Bronchial epithelial cell (primary cell): ENCODE measurements at places on chromosomes 5 and 9. TPM values are rescaled to one million over a fixed set of nuclear protein-coding genes. Genes with fewer than 3 reads are reported as not detected.

The NTNG2 gene
- under 0.01 TPM in 1 of 2 replicates, not detected in the other for total RNA-seq

The FOXI1 gene
- total RNA-seq, result not detected in 2 replicates

DNA sequence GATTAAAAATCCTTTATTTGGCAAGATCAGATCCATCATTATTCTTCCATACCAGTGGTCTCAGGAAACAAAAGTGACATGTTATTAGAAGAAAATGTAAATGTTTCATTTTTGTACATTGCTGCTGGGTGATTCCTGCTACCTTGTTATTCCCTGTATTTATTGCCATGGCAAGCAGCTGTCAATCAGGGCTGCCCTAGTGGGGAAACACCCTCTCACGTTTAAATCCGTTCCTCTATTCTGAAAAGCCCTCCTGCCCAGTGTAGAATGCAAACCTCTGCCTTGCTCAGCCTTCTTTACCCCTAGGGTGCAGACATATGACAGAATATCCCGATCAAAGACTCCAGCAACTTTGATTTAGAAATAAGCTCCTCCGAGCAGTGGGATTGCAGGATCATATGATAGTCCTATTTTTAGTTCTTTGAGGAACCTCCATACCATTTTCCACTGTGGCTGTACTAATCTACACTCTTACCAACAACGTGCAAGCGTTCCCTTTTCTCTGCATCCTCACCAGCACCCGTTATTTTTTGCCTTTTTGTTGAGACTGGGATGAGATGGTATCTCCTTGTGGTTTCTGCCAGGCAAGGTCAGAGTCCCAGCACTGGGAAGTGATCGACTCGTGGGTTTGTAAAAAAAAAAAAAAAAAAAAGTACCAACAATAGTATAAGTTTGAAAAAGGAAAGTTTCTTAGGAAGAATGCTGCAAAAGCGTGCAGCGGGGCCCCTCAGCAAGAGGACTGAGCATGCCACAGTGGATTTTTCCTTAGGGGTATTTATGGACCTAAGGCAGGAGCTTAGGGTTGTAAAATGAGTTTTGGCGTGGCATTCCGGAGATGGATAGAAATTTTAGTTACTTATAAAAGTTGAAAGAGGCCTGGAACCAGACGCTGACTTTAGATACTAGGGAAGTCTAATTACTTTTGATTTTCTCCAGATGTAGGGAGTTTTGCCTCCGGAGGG, 66.7 kb downstream of the HRH2 start:
- no peak for DNase-seq

- DNase-seq, result peak; percentile 93
Measured at GRCh38 chr9:127278372-127278771, 13.8 kb downstream of the GARNL3 start.

The PPP1R26 gene
- total RNA-seq, result 25.9 and 27.9 TPM in 2 replicates

DNA sequence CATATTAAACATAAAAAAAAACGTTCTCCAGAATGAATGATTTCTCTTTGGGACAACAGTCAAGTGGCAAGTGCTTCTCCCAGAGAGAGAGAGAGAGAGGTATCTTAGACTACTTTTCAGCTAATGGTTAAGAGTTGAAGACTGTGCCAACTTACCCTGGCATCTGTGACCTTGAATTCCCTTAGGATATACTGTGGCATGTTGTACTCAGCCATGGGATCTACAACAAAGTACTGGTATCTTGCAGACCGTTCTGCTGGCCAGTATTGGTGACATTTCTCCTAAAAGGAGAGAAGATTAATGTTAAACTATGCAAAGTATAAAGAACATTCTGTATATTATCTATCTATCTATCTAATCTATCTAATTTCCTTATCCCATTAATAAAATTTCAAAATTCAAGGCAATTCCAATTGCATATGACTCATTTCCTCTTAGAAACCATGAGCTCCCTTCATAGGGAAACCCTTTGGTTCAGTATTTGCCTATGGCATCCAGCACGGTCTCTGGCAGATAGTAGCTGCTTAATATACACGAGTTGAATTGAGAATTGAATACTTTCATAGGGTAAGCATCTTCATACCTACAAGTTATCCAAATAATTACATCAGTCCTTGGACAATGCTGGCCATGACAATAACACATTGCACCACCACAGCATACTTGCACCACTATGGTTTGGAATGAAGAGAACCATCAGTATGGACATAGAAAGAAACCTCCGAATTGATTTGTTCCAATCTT, 539.4 kb upstream of the DMAC1 start:
- DNase-seq, result no peak

The GNPDA1 gene
- total RNA-seq, result 40.1 and 67.1 TPM in 2 replicates

DNA sequence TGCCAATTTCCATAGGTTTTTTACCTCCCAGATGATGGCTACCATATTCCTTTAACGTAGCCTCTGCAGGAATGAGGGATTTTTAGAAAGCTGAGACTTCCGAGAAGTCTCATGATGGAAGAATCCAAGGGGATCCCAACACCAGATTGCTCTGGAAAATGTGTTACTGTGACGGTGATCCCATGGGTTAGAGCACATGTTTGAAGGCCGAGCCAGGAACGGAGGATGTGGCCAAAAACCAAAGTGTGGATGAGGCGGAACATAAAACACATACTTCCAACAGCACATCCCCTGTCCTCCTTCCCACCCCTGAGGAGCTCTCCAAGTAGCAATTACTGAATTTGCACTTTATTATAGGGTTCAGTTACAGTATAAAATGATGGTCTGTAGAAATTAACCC, 82.6 kb downstream of the GPR21 start:
- no peak for DNase-seq

- DNase-seq, result no peak
Measured at GRCh38 chr9:116639251-116639741, 47.8 kb upstream of the TRIM32 start.

GRCh38 chr5:120843390-120843980, 379.4 kb downstream of the PRR16 start:
- no peak for DNase-seq

The PCDHGB1 gene
- under 0.01 and 0.26 TPM in 2 replicates for total RNA-seq

The ACER2 gene
- 5.8 and 5.9 TPM in 2 replicates for total RNA-seq

DNA sequence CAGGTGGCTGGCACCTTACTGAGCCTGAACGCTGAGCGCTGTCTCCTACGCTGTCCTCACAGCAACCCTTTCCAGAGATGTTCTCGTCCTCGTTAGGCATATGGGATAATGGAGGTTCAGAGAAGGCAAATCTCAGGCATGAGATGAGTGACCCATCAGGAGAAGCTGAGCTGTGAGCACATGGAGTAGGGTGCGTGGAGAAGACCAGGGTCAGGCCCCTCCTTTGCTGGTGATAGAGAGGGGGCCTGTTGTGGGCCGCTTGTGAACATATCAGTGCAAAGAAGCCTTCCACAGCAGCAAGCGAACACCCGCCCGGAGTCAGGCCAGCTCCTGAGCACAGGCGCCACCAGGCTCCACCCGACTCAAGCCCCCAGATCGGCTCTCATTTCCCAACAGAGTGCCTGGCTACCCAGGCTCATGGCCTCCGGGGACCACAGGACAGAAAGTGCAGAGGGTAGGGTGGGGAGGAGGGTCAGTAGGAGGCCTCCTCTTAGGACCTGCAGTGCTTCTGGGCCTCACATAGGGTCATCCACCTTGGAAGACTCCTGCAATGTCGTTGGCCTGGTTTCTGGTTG, 15.0 kb upstream of the TIFAB start:
- no peak for DNase-seq

The CNTNAP3 gene
- total RNA-seq, result 9.1 and 11.6 TPM in 2 replicates

GRCh38 chr5:60826653-60827052, 17.4 kb downstream of the ELOVL7 start:
- DNase-seq, result no peak

DNA sequence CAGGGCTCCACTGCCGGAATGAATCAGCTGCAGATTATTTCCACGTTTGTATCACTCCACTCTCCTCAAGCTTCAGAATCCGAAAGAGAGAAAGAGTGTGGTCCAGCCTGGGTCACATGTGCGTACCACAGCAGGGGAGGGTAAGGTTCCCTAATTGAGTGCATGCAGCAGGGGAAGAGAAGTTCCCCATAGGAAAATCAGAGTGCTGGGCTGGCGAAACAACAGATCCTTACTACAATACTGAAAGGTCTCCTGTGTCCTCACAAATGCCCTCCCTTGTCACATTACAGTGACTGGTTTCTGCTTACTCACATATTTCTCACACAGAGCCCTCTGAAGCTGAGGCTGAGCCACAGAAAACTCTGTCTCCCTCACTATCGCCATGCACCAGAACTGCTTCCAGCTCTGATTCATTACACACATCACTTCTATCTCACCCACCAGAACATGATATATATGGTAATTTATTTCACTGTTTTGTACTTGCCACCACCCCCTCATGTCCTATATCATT, 532.2 kb upstream of the TUSC1 start:
- DNase-seq, result no peak

DNA sequence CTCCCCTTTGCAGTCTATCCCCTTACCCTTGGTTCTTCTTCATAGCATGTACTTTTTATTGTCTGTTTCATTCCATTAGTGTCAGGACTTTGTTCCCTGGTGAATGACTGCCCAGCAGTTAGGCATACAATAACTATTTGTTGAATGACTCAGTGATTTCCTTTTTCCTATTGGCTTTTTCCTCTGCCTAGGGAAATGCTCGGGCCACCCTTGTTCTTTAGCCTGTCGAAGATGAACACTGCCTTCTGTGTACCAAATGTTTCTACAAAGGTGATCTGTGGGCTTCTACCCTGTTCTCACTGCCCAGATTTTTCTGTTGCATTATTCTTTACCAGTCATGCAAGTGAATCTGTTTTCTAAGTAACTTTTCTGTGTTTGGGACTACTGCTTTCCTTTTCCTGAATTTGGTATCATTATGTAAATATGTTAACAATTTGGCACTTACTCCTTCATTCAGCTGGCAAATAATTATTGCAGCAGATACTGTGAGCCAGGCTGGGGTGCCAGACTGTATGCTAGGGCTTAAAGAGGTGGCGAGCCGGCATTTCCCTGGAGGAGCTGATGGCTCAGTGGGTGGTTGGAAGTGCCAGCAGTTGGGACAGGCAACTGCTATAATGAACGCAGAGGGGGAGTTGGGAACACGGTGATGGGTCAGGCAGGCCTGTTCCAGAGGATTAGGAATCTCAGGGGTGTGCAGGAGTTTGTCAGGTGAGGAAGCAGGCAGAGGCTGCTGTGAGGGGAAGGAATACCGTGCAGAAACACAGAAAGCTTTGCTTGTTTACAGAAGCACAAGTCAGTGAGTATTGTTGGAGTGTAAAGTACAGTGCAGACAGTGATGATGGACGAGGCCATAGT, 30.6 kb downstream of the KDM4C start:
- peak; percentile 66 for DNase-seq

DNA sequence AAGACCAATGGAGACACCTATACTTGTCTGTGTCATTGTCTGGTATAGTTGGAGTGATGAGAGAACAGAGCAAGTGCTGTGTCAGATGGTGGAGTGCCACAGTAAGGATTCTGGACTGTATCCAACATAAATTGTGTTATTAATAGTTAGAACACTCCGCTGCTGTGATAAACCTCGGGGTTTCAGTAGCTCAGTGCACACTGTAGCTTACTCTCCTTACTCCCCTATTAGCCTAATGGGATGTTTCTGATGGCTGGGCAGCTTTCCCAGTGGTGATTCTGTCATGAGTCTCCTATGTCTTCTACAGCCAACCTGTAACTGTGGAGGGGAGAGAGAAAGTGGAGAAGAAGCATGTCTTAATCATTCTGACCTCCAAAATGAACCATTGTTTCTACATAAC, 127.6 kb upstream of the PTCH1 start:
- no peak for DNase-seq

The FAM153A gene
- 0.26 and 0.64 TPM in 2 replicates for total RNA-seq

DNA sequence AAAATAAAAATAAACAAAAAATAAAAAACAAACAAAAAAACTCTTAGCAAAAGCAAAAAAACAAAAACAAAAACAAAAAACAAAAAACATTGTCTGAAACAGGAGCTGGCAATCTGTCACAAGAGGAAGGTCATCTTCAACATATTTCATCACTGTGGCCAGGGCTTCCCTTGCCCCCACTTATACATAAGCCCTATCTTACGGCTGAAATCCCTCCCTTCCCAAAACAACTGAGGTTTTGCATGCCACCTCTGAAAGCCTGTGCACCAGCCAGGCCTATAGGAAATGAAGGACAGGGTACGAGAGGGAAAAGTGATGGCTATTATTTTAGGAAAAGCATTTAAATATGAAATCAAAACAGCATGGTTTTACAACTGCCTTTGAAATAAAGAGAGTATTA, 10.8 kb downstream of the MTMR12 start:
- no peak for DNase-seq

- DNase-seq, result no peak
Measured at GRCh38 chr5:162931501-162931900, 505.9 kb upstream of the CCNG1 start.

The FLT4 gene
- total RNA-seq, result under 0.01 TPM in 1 of 2 replicates, not detected in the other

The TAL2 gene
- total RNA-seq, result 0.26 TPM in 1 of 2 replicates, not detected in the other

- DNase-seq, result no peak
Measured at GRCh38 chr5:54946306-54946819, 39.0 kb downstream of the ESM1 start.

GRCh38 chr9:98719055-98719454, 10.3 kb upstream of the GABBR2 start:
- no peak for DNase-seq

GRCh38 chr5:52665559-52665958, 122.2 kb upstream of the ITGA1 start:
- DNase-seq, result no peak

DNA sequence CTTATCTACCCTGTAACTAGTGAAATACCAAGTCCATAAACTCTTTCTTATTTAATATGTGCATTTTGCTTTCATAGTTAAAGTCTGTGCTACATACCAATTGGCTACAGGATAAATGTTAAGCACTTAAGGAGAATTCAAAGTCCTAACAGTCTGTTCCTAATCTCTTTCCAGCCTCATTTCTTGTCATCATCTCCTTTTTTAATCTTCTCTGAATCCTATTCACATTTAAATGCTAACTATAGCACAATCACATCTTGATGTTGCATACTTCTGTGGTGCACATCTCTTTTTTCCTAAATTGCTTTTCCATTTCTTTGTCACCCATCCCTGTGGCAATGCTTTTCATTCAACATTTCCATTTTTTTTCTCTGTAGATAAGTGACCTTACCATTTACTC, 996.1 kb upstream of the TYRP1 start:
- DNase-seq, result no peak

The ADAMTS6 gene
- total RNA-seq, result 5.9 and 17.6 TPM in 2 replicates

The SPATA31D4 gene
- total RNA-seq, result not detected in 2 replicates

The SLC46A2 gene
- total RNA-seq, result not detected in 2 replicates

- no peak for DNase-seq
Measured at GRCh38 chr9:14344053-14344524, 30.1 kb upstream of the NFIB start.
